GM20000 (cell line): ENCODE measurements at places on chromosomes 1 and 21.

GRCh38 chr1:182280504-182280900, 111.1 kb downstream of the GLUL start:
- no peak for DNase-seq

DNA sequence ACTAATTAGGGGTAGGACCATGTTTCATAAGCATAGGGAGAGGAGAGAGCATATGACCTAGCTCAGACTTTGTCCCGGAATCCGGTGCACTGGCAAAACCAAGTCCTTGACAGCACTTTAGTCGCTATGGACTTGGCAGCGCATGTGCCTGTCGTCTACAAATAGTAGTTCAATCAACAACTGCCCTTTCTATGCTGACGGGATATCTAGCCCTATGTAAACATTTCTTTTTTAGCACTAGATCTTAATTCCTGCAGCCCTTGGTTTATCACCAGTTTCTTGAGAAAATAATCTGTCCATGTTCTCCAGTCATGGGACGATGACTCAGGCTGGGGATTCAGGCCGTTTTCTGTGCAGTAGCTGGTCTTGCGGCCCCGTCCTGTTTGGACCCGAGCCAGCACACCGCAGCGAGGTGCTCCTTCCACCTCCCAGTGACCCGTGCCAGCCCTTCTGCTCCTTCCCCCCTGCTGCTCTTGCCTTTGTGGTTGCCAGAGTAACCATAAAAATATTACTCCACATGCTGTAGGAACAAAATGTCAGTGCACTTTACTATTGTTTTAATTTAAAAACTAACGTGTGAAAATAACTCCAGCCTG, 8.6 kb upstream of the MT1HL1 start:
- DNase-seq: no peak

GRCh38 chr21:38819719-38820159, 14.0 kb downstream of the ETS2 start:
- DNase-seq: no peak

DNA sequence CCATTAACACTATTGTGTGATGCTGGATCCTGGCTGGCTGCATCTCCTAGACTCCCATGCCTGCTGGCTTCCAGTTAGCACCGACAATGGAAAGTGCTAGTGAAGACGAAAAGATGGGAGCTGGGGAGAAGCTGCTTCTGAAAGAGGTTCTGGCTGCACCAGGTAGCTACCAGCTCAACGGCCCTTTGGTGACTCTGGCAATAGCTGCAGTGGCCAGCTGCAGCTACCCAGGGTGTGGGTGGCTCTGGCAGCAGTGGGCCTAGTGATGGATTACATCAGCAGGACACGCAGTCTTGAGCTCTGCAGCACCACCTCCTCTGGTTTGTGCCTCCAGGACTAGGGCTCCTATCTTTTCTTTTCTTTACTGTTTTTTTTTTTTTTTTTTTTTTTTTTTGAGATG, 662.6 kb downstream of the MATN1 start:
- DNase-seq: no peak

GRCh38 chr1:96922181-96922580, 200.6 kb downstream of the PTBP2 start:
- no peak for DNase-seq

DNA sequence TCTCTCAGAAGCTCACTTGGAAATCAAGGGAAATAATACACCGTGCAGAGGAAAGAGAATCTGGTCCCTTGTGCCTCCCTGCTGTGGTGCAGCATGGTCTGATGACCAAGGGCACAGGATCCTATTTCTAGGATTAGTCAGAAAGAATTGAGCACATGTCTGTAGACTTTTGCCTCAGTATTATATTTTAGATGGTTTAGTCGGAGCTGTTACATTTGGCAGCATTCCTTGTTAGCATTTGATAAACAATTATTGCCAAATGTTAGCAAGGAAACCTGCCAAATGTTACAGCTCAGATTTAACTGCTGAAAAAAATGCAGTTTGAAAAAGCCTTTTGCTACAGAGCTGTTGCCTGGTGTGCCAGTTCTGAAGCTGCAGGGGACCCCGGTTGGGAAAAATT, 183.5 kb upstream of the DPYD start:
- DNase-seq: no peak

DNA sequence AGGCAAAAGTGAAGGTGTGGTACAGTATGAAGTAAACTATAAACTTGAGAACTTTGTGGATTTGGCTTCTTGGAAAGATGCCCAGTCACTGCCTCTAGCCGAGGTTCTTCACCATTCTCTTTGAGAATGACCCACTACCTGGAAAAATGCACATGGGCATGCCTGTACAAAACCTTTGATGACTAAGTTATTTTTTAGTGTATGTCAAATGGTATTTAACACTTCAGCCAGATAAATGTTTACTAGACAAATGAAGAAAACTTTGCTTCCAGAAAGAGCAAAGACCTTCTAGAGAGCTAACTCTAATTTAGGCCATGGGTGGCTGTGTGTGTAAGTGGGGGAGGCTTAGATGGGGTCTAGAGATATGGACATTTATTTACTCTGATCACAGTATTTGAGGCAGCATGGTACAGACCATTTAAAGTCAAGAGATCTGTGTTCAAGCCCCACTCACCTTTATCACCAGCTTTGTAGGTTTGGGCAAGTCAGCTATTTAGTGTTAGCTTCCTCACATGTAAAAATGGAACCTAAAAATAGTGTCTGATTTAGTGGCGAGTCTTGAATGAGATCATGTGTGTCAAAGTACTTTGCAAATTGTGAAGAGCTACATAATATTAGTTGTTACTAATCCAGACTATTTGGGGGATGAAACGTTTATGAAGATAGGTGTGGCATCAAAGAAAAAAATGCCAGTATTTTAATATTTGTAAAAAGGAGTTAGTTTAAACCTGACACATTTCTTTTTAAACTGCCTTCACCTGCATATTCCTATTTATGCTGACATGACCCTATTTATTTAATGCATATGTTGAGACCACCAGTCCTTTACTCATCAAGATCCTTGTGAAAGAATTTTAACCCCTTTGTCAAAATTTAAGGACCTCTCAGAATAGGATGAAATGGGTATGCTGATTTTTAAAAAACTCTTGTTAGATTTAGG, 20.2 kb downstream of the NFYC start:
- no peak for DNase-seq
